ENCODE measurements at places on chromosomes 5 and 9. TPM values are rescaled to one million over a fixed set of nuclear protein-coding genes. Genes with fewer than 3 reads are reported as not detected.

GRCh38 chr5:155866971-155867370 lies 460.0 kb upstream of the SGCD start:
- no peak for DNase-seq

GRCh38 chr9:114803479-114804265 lies 2.2 kb downstream of the TNFSF15 start:
- peak; percentile 68 for DNase-seq

The C5orf52 gene
- total RNA-seq: not detected

- DNase-seq: no peak
These were observed 14.3 kb upstream of the PSMB7 start for GRCh38 chr9:124429530-124429867.

DNA sequence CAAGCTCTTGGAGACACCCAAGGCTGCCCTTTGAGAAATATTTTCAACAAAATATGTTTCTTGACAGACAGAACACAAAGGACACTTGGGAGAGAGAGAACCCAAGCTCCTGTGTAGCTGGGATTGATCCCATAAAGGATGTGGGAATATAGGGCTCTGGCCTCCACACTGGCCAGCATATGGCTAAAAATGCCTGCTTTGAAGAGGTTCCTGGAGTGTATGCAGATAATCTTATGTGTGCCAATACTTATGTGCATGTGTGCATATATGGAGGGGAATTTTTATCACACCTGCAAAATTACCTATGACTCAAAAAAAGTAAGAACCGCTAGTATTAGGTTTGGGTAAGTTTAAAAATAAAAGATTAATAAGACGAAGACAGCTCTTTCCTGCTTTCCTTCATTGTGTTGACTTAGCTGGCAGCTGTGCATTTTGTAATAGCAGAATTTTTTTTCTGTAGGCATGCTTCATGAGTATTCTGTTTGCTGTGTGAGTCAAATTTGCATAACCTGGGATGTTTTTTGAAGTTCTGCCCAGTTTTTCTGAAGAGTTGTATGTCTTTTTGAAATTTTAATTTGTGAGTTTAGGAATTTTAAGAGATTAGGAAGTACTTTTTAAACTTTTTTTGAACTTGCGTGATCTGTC lies 42.6 kb downstream of the HACD4 start:
- no peak for DNase-seq

- no peak for DNase-seq
These were observed 425 bp upstream of the EGFL7 start for GRCh38 chr9:136662326-136662655.

DNA sequence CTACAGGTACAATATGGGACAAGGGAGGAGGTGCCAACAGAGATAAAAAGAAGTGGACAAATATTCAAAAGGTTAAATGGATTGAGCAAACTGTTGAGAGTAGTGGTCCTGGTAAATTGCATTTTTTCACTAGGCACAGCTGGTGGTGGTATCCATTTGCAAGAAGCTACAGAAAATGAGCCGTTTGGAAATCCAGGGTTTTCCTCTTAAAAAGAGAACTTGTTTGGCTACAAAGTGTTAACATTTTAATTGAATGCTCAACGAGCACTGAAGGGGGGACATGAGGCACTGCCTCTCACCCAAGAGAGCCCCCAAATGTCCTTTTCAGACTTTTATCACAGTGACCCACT lies 491 bp upstream of the ZCCHC9 start:
- no peak for DNase-seq

GRCh38 chr5:172707285-172708182 lies 63.5 kb downstream of the DUSP1 start:
- peak; percentile 88 for DNase-seq

DNA sequence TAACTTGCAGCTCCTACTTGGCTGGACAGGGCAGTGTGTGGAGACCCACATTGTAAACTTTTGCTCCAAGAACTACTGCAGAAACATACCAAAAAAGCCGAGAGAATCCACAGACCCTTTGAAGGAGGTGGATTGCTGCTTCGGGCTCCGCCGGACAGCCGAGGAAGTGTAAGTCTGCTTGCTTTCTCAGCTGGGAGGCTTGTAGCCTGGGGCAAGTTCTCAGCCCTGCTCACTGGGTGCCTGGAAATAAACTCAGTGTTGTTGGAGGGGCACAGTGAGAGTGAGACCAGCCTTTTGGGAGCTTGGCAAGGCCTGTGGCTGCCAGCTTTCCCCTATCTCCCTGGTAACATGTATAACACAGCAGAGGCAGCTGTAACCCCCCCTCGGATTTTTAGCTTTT lies 215.6 kb downstream of the SYK start:
- no peak for DNase-seq

DNA sequence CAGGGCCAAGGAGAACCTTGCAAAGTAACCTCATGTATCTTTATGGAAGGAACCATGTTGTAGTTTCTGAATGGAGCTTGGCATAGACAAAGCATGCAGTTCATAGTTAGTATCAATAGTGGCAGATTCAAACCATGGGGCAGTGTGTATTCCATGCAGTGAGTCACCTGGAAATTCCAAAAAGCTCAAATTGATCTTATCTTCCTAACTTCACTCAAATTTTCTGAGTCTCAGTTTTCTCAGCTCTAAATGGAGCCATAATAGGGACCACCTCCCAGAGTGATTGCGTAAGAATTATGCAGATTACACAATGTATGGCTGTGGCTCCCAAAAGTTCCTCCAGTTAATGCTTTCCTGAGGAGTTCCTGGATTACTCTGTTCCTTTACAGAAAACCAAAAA lies 549.9 kb upstream of the KLF4 start:
- DNase-seq: no peak

The SELENOP gene
- total RNA-seq: 121 TPM

GRCh38 chr5:87722286-87722685 lies 309.6 kb upstream of the CCNH start:
- DNase-seq: no peak

DNA sequence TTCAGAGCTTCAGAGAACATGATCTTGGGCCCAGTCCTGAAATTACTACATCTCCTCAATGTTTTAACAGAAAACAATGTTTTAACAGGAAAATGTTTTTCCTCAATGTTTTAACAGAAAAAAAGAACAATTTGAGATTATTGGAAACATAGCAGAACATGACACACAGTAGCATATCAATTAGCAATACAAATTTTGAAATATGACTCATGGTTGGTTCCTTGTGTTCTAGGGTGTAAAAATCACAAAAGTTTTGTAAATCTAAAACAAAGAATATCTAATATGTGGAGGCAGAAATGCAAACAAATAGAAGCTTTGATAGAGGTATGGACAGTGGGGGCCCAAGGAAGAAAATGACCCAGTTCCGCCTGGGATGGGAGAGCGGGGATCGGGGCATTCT lies 22.8 kb upstream of the ARSB start:
- no peak for DNase-seq

DNA sequence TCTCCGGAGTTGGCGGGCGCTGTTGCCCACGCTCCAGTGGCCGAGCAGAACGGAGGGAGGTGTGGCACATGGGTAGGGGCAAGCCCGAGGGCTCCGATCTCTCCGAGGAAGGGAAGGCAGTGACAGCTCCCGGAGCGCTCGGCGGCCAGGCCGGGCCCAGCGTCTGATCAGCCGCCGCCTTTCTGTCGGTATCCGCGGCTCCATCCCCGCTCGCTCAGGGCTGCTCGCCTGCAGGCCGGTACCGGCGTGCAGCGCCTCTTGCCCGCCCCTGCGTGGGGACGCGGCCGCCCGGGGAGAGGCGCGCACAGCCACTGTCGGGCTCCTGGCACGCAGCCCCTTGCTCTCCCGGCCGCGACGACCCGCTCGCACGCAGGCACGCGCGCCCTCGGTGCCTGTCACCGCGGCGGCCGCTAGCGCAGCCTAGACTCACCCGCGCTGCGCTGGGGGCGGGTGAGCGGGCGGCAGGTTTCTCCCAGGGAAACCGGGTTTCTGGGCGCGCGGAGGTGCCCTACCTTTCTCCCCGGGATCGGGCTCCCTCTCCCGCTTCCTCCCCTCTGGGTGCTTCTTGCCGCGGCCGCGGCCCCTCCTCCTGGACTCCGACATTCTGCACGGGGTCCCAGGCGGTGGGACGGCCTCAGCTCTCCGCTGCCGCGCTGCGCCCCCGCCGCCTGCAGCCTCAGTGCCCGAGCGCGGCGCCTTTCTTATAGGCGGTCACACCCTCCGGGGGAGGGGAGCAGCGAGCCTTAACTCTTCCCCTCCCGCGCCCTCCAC lies 108.4 kb downstream of the PSD2 start:
- DNase-seq: peak; percentile 81

The DIAPH1 gene
- 104 TPM for total RNA-seq

The F12 gene
- total RNA-seq: 0.95 TPM

Measured in endodermal cell (in vitro differentiated cells).